ENCODE measurements at places on chromosomes 5 and 9.

- DNase-seq, result no peak
Measured at GRCh38 chr5:73450672-73451223, 2.2 kb upstream of the FOXD1 start.

DNA sequence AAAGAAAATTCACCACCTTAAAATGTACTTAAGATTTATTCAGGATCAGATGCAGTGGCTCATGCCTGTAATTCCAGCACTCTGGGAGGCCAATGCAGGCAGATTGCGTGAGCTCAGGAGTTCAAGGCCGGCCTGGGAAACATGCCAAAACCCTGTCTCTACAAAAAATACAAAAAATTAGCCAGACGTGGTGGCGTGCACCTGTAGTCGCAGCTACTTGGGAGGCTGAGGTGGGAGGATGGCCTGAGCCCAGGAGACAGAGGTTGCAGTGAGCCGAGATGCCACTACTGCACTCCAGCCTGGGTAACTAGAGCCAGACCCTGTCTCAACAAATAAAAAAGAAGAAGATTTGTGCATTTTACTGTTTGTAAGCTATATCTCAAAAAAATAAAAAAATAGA, 34.7 kb upstream of the GFPT2 start:
- DNase-seq, result no peak

DNA sequence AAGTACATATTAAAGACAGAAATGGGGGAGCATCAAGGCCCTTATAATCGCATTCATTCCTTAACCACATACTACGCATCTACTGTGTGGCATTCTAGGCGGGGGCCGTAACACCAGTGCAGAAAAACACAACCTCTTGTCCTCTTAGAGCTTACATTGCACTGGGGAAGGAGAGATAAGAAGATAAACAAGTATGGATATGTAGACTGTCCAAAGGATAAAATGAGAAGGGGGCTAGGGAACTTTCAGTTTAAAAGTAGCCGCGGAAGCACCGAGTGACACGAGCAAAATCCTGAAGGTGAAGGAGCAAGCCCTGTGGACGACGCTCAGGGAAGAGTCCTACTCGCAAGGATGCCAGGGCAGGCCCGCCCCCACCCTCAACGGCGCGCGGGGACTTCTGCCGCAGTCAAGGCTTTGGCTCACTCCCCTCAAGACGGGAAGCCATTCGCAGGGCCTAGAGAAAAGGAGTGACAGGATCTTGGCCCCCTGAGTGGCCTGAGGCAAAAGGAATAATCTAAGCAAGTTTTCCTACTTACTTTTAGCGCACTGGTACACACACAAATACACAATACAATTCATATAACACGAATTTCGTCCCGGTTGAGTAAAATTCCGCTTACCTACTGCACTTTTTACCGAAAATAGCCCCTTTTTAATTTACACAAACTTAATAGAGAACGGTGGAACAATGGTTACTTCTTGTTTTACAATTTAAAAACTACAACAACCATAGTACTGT, 1.3 kb upstream of the NIPBL start:
- peak; percentile 28 for DNase-seq

- DNase-seq, result no peak
Measured at GRCh38 chr9:128163523-128164306, 3.6 kb downstream of the BBLN start.

DNA sequence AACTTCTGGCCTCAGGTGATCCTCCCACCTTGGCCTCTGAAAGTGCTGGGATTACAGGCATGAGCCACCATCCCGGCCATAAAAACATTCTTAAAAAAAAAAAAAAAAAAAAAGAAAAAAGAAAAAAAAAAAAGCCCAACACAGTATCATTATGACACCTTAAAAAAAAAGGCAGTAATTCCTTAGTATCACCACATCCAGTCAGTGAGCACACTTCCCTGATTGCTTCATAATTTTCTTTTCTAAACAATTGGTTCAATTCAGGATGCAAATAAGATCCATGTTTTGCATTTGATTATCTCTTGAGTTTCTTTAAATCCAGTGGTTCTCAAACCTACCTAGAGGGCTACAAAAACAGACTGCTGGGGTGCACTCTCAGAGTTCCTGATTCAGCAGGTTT, 182.5 kb downstream of the CDK5RAP2 start:
- DNase-seq, result no peak

GRCh38 chr5:158611581-158611980, 488.1 kb downstream of the EBF1 start:
- no peak for DNase-seq

GRCh38 chr9:136928591-136928990, 15.9 kb downstream of the FBXW5 start:
- no peak for DNase-seq

- no peak for DNase-seq
Measured at GRCh38 chr9:19233344-19233743, 2.9 kb downstream of the DENND4C start.

GRCh38 chr9:130237076-130237475, 28.5 kb upstream of the HMCN2 start:
- DNase-seq, result no peak

- DNase-seq, result no peak
Measured at GRCh38 chr5:172364773-172365172, 81.2 kb upstream of the UBTD2 start.

GRCh38 chr9:104177003-104177611, 83.0 kb downstream of the SMC2 start:
- no peak for DNase-seq

DNA sequence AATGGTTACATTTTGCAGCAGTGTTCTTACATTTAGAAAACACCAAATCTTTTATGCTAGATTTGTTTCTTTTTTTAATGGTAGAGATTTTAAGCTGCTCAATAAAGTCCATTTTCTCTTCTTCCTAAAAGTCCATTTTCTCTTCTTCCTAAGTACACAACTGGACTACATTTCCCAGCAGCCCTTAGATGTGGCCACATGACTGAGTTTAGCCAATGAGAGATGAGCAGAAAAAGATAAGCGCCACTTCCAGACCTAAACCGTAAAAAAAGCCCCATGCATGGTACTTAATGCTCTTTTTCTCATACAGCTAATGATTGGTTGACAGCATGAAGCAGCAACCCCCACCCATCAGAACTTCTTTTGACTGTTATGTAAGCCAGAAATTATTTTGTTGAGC, 206.7 kb downstream of the FAM114A2 start:
- no peak for DNase-seq

- no peak for DNase-seq
Measured at GRCh38 chr5:16619136-16619535, 2.3 kb upstream of the RETREG1 start.

DNA sequence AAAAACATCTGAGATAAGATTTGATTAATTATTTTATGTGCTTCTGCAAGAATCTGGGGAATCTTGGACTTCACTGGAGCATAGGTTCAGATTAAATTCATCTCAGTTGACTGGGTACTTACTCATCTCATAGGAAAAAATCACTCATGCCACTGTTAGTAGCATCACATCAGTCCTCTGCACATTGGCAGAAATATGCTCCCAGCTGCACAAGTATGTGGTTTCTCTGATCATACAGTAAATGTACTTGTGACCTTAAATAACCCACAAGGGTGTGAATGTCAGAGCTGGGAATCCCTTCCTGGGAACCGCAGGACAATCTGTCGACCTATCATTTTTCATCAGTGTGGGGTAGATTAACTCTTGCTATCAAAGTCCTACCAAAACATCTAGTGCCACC, 203.7 kb upstream of the SLC24A2 start:
- no peak for DNase-seq

DNA sequence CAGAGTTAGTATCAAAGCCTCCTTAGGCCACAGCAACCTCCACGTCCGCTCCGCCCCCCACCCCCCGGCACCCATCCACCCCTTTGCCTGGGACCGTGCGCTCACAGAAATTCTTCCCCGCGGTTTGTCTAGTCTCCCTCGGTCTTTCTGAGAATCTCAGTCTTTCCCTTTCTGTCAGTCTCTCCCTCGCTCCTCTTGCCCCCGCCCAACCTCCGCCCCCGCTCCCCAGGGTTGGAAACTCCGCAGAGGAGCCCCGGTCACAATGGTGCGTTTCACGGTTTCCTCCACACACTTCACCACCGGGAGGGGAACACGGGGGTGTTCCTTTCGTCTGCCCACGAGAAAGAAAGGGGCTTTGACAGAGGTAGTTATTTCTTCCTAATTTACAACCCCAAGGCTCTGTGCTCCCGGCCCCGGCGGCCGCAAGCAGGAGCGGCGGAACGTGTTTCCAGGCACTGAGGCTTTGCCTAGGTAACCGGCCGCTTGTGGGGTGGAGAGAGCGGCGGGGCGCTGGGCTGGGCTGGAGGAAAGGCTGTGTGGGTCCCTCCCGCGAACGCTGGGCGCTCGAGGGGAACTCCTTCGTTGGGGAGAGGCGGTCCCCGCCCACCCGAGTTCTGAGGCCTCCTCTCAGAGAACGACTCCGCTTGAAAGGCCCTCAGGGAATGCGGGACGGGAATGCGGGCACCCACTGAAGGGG, 2.1 kb downstream of the NR4A3 start:
- DNase-seq, result peak; percentile 62

- DNase-seq, result peak; percentile 68
Measured at GRCh38 chr9:34252670-34253459, 74.0 kb downstream of the UBAP1 start.

DNA sequence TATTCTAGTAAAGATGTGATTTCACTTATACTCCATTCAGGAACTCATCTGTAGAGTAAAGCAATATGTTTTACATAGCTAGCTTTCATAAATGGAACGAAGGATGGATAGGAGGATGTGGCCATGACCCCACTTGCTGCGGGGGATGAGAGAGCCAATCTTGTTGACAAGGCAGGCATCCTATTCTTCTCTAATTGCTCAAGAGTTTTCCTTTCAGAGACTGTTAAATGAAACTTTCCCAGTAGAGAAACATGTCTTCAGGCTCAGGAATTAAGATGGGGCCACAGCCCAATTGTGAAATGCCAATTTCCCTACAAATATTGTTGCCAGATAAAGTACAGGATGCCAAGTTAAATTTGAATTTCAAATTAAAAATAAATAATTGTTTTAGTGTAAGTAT, 196.2 kb upstream of the TUT7 start:
- no peak for DNase-seq

- DNase-seq, result no peak
Measured at GRCh38 chr5:124061663-124062062, 549.7 kb downstream of the CSNK1G3 start.

GRCh38 chr5:124859556-124860290, 113.3 kb upstream of the ZNF608 start:
- no peak for DNase-seq

DNA sequence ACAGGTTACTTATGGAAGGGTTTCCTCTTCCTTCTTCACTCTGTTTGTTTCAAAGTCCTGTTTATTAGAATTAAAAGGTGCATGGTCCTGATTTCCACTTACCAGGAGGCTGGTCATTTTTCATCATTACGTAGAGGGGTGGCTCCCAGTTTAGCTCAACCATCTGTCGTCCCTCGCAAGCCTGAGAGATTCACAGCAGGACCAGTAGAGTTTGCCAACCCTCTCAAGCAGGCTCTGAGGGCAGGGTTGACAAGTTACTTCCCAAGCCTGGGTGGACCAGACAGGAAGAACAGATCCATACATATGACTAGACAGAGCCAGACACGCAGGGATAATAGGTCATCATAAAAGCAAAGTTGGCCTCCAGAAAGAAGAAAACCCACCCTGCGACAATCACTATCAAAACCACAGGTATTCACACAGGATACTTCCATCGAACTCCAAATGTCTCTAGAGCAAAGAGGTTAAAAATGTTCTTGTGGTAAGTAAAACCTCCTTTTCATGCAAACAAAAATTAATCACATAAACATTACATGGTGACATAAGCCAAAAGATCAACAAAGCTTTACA, 151.9 kb downstream of the ELAVL2 start:
- DNase-seq, result no peak

DNA sequence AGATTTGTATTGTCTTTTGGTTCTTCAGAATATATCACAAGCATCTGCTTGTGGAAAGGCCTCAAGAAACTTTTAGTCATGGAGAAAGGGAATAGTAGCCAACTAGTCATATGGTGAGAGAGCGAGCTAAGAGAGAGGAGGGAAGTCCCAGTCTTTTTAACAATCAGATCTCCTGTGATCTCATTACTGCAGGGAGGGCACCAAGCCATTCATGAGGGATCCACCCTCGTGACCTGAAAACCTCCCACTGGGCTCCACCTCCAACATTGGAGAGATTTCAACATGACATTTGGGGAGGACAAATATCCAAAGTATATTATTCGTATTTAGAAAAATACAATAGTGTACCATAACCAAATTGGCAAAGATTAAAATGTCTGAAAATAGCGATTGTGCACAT, 99.0 kb downstream of the GABRA1 start:
- no peak for DNase-seq

- DNase-seq, result no peak
Measured at GRCh38 chr9:81529556-81530193, 159.7 kb downstream of the TLE1 start.

DNA sequence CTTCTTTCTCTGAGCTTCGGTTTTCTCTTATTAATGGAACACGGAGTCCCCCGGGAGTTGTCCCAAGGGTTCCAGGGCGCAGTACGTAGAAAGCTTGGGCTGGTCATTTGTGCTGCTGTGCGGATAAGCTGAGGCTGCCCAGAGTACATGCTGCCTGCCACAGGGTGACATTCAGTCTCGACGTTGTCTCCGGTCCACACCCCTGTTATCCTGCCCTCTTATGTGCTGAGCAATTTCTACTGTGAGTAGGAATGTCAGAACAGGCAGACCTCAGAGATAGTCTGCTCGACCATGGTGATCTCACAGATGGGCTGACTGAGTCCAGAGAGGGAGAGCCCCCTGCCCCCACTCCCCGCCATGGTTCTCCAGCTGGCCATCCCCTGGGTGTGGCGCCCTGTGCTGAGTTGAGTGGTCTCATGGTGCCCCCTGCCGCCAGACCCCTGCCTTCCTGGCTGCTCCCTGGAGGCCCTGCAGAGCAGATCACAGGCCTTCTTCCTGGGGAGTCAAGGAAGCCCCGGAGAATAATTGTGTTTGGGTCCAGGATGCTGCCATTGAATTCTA, 124.0 kb downstream of the RGS3 start:
- DNase-seq, result no peak

All from stimulated activated effector memory CD8-positive, alpha-beta T cell treated with anti-CD3 and anti-CD28 coated beads, Interleukin-12 subunit alpha, Interleukin-12 subunit beta, amount 100 ng/mL, for 72 hours (primary cell).